Central memory CD4-positive, alpha-beta T cell (primary cell): ENCODE measurements at places on chromosomes 6 and 20.

DNA sequence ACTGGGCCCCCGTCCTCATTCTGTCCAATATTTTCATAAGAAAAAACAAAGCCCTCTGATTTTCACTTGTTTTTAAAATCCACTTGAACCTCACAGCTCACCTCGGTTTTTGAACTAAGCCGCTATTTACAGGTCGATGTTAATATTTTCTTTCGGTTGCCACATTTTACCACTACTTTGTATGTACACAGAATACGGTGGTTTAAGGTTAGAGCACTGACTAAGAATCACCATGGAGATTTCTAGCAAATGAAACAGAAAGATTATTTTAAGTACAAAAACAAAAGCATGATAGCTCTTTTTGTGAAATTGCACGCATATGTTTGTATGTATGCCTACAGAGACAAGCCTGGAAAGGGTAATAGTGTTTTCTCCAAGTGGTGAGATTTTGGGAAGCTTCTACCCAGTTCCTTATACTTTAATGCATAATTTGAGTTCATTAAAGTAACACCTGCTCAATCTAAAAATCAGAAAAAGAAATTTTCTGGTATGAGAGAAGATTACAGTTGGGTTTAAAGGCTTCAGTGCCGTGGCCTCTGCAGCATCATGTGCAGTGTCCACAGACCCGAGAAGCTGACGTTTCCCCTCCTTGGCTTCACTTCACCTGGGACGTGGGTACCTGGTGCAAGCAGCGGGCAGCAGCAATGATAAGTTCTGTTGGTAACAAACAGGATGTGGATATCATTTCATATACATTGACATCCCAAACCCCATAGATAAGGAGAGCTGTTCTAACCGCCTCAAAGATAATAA is 144.0 kb downstream of the UST start:
- DNase-seq: no peak

- DNase-seq: no peak
Measured at GRCh38 chr6:91681296-91681695, 1094.4 kb upstream of the MAP3K7 start.

DNA sequence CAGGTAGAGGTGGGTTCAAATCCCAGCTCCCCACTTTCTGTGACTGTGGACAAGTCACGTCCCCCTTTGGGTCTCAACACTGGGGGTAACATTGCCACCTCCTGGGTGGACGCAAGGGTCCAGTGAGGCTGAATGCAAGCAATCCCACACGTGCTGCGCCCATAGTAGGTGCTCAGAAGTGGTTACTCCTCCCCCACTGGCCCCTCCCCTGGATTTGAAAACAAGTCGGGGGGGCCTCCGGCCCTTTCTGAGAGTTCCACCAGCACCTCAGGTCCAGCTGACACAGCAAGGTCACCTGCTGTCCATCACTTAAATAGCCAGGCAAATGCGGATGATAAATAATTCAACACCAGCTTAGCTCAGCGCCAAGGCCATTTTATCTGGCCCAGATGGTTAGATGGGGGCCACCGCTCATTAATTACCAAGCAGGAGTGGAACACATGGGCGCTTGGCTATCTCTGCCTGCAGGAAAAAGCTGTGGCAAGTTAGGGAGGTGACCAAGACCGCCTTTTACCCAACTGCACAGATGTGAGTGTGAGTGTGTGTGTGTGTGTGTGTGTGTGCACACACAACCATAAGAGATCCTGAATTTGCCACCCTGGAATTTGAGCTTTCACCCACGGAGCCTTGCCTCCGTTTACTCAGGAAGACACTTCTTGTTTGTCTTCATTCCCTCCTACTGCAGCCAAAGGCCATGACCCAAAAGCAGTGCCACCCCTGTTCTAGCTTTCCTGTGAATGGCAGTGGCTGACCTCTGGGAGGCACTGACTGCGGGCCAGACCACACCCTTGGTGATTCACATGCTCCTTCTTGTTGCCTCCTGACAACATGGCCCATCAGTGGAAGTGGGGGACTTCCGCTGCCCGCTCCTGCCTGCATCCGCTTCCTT is 34.7 kb upstream of the KCNB1 start:
- DNase-seq: no peak

DNA sequence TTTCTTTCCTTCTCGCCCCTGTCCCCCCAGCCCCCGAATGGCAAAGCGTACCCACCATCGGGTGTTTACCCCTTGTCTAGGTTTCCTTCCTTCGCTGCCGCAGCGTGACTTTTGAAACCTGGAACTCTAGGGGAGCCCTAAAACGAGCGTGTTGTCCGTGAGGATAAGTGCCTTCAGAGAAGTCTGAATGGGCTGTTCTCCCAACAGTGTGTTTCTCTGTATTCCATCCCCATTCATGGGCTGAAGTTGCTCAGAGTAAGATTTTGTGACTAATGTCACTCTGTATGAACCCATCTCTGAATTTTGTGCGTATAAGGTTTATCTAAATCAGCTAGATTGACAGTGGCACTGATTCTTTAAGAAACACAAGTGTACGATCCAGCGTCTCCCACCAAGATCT is 949 bp downstream of the MACROD2 start:
- no peak for DNase-seq

DNA sequence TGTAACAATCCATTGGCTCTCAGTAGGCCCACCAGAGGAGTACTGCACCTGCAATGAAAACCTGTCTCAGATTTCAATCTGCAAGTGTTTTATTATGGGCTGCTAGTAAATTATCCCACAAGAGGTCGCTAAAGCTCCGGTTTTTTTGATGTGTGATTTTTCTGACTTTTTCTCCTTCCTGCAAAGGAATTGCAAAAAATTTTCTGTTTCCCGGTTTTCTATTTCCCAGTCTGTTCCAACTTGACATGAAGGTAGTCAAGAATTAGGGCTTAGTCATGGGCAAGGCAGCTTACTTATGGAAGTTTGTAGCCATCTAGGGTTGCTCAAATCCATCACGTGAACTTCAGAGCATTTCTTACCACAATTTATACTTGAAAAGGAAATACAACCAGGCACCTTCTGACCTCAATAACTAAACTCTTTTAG is 38.5 kb upstream of the AHI1 start:
- DNase-seq: peak; percentile 14

GRCh38 chr20:35773154-35773751 is 1.4 kb downstream of the PHF20 start:
- peak; percentile 49 for DNase-seq

- no peak for DNase-seq
Measured at GRCh38 chr6:140193269-140193668, 818.8 kb upstream of the CITED2 start.

GRCh38 chr20:14507711-14508110 is 170.3 kb upstream of the FLRT3 start:
- DNase-seq: no peak

DNA sequence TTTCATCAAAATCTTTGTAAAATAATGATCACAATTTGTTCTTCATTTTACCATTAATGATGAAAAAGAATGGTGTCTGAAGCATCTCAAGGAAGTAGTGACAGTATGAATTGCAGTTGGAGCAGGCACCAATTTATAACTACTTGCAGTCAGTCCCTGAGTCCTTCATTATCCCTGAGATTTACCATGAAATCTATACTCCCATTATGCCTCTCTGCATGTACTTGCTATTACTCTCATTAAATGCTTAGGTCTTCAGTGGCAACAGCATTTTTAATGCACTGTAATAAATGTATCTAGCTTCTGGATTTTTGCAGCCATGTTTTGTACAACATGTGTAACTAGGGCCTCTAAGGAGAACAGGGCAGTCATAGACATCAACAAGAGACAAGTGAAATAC is 708.8 kb downstream of the EYS start:
- no peak for DNase-seq

DNA sequence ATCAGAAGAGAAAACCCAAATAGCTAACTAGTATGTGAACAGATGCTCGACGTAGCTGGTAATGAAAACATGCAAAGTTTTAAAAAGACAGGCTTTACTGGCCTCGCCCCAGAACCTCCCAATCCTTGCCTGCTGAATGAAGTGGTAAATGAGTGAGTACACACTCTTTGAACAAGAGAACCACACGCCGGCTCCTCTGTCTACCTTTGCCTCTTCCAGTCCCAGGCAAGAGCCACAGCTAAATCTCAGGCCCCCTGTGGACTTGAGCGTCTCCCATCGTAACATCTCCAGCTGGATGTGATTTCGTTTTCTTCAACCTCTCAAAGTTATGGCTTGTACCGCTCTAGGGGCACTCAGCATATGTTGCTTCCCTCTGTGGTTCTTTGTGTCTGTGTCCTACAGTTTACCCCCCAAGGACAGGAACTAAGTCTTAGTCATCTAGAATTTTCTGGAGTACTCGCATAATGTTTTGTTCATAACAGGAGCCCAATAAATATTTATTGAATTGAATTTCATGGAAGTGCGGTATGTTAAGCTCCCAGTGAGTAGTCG is 153.2 kb upstream of the TAB2 start:
- no peak for DNase-seq

- DNase-seq: peak; percentile 38
Measured at GRCh38 chr6:166512567-166512966, 73.9 kb downstream of the RAMACL start.

- DNase-seq: no peak
Measured at GRCh38 chr6:12423832-12424231, 133.7 kb downstream of the EDN1 start.

GRCh38 chr20:41540459-41540858 is 77.7 kb downstream of the CHD6 start:
- no peak for DNase-seq

DNA sequence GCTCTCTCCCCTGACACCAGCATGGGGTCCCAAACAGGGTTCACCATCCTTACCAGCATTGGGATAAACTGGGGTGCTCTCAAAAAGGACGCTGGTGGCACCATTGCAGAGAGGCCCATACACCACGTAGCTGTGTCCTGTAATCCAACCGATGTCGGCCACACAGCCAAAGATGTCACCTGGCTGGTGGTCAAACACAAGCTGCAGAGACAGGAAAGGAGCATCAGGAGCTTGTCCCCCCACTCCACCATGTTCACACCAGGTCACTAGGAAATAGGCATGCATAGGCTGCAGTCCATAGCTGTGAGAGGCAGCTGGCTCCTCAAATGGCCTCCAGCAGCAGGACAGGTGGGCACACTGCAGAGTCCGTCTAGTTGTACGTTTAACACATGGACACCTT is 28.8 kb upstream of the APMAP start:
- no peak for DNase-seq

DNA sequence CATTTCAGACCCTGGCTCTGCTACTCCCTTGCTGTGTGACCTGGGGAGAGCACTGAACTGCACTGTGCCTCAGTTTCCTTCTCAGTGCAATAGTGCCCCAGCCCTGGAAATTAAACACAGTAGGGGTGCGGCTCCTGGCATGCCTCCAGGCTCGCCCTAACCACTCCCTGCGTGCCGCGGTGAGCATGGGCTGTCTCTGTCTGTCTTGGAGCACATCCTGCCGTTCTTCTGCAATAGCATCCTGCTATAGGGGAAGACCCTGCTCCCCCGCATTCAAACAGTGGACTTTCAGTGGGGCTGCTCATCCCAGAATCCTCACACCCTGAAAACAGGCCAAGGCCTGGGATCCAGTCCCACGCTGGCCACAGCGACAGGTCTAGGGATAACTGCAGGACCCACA is 129.5 kb downstream of the FOXC1 start:
- DNase-seq: no peak

- no peak for DNase-seq
Measured at GRCh38 chr6:25682324-25682723, 30.3 kb downstream of the SCGN start.

DNA sequence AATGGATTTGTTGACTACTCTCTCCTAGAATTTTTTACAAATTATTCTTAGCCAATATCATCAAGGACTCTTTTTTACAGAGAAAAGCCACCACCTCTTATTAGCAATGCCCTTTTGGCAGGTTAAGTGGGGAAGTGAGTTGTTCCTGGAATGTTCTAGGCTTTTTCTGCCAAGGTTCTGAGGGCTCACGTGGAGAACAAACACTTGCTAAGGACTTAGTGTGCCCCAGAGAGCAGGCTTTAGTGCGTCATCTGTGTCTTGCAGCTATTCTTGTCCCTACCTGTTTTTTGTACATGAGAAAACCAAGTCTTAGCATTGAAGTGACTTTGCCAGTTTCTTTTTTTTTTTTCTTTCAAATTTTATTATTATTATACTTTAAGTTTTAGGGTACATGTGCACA is 33.5 kb downstream of the CFAP61 start:
- no peak for DNase-seq

DNA sequence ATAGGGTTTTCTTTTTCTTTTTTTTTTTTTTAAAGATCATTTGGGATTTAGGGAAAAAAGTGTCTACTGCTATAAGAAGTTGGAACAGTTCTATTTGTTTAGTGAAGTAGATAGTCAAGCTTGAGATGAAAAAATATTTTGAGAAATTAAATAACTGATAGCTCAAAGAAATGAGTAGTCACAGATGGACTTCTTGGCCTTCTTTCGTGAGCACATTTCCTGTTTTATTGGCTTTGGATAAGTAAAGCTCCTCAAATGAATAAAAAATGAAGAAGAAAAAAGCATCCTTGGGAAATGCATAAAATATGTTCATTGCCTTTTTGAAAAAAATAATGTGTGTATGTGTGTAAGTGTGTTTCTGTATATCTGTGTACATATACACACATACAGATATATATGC is 515.9 kb downstream of the GRIK2 start:
- DNase-seq: no peak

GRCh38 chr6:49513153-49513989 is 13.6 kb downstream of the GLYATL3 start:
- DNase-seq: no peak

DNA sequence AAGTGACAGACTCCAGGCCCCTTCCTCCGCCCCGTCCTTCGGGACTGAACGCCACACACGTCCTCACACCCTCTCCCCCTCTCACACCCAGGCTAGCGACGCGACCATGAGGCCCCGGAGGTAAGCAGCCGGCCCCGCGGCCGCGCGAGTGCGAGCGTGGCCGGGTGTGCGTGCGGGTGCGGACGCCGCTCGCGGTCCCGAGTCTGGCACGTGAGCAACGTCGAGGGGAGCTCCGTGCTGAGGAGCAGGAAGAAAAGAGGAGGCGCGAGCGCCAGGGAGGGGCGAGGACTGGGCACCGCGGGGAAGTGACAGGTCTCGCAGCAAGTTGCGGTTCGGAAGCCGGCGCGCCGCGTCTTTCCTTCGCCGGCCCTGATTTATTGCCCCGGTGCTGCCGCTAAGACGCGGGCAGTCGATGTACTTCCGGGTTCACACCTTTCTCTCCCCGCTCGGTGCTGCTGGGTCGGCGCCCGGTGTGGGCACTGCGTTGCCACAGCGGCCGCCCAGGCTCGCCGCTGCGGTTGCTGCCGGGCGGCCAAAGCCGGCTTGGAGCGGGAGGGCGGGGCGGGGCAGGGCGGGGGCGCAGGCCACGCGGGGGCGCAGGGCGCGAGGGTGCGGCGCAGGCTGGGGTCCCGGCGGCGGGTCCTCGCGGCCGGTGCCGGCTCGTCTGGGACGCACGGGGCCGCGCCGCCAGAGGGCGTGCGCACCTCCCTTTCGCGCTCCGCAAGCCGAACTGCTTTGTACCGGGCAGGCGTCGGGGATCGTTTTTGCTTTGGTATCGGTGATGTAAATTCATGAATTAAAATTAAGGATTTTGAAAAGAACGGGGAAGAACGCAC is 15.8 kb upstream of the LIN28B start:
- no peak for DNase-seq

GRCh38 chr6:131004936-131005335 is 58.1 kb downstream of the EPB41L2 start:
- no peak for DNase-seq

GRCh38 chr20:58877050-58877975 is 24.8 kb downstream of the GNAS start:
- no peak for DNase-seq

GRCh38 chr20:62039738-62040137 is 25.9 kb downstream of the TAF4 start:
- no peak for DNase-seq
